ENCODE measurements at places on chromosomes 11 and 22.

DNA sequence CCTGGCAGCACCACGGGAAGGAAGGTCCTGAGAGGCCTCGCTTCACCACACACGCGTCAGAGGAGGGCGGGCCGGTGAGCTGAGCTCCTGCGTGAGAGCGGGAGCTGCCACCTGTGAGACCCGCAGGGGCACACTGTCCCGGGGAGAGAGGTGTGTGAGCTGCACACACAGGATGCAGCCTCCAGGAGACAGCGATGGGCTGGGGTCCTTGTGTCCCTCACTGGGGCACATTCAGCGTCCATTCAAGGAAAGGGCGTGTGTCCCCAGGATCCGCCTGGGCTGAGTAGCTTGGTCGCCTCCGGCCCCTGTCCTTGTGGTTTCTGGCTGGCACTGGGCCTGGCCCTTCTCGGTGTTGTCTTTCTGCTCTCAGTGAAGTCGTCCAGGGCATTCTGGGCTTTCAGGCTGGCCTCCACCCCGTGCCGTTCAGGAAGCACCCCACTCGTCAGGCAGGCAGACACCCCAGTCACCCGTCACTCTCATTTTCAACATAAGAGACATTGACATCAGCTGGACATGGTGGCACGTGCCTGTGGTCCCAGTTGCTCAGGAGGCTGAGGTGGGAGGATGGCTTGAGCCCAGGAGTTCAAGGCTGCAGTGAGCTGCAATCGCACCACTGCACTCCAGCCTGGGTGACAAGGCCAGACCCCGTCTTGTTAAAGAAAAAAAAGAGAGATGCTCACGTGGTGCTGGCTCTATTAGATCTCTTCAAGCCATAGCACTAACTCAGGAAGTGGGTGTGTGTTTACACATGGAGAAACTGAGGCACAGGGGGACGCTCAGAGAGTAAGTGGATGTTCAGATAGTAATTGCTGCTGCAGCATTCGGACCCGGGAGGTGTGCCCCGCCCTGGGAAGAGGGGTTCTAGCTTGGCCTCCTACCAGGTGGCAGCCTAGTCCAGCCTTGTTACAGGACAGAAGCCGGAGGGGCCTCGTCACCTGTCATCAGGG is 1081.6 kb downstream of the BRD1 start:
- no peak for DNase-seq

DNA sequence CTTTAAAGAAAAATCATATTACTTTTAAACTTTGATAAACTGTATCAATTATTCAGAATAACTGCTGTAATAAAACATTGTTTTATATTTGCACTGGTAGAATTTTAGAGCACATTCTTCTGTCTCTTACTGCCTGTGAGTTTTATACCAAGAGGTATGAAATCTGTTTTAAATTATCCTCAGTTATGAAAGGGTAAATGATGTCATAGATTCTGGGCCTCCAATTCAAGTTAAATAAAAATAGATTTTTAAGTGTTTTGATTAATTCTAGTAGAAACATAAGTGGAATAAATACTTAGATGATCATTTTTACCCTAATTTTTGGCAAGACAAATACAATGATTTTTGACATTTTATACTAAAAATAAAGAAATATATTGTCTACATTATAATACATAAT is 93.0 kb downstream of the GUCY1A2 start:
- no peak for DNase-seq

- DNase-seq: peak; percentile 33
Measured at GRCh38 chr11:35304386-35304775, 115.0 kb downstream of the SLC1A2 start.

GRCh38 chr22:39562839-39563489 is 7.6 kb upstream of the CACNA1I start:
- no peak for DNase-seq

GRCh38 chr11:14975252-14975587 is 3.1 kb upstream of the CALCA start:
- no peak for DNase-seq

GRCh38 chr11:2377511-2378443 is 667 bp downstream of the CD81 start:
- DNase-seq: peak; percentile 62

DNA sequence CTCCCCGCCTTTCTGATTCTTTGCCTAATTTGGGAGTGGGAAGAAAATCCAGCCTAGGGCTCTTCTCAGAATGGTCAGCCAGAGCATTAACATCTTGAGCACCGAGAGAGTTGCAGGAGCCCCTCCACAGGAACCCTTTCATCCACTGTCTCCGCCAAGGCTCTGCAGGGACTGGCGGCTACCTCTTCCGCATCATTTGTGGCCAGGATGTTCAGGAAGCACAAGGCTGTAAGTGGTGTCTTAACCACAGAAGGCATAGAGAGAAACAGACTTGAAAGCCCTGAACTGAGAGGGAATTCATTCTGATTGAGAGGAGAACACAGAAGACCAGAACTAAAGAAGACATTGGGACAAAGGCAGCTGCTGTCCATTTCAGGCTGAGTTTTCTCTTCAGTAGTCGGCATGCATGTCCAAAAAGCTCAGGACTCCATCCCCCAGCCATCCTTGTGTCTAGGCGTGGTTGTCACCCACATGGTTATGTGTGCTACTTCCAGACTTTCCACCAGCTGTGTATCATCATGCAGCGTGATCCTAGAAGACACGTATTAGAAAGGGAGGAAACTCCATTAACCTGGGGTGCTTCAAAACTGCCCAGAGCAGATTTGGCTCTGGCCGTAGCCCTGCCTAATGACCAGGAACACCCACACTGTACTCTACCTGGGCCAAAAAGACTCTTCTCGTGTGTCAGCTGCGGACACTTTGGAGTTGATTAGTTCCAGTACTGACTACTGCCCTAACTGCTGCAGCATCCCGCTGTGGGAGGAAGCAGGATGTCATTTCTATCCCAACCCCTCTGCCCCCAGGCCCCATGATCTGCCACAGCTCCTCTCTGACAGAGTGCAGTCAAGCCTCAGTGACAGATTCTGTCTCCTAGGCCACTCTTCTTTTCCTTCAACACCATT is 725.1 kb downstream of the NTM start:
- DNase-seq: no peak

DNA sequence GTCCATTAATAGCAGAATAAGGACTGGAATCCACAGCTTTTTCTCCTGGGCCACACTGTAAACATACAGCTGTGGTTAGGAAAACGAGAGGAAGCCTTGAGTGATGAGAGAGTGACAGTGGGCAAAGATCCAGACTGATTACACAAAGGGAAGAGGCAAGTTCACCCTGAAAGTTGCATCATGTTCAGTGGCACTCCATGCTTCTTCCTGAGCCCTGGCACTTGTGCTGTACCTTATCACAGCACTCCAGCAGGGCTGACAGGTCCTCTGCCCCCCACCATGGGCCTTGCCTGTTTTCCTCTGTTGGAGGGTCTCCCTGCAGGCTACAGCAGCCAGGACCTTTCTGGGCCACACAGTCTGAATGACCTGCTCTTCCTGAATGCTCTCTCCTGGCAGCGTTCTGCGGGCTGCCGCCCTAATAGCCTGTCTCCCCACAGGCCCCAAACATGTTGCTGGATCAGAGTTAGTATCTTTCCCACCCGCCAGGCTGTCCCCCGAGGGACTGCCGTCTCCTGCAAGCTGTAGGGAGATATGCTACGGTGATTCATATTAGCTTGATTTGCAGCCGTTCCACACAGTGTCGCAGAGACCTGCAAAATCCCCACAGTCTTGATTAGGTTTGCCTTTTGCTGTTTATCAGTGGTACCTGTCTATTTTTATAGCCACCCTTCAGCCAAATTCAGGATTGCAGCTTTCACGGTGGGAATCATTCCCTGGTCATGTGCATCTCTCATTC is 60.2 kb downstream of the NTM start:
- DNase-seq: no peak

GRCh38 chr11:10308201-10308954 is 3.5 kb downstream of the ADM start:
- DNase-seq: no peak

DNA sequence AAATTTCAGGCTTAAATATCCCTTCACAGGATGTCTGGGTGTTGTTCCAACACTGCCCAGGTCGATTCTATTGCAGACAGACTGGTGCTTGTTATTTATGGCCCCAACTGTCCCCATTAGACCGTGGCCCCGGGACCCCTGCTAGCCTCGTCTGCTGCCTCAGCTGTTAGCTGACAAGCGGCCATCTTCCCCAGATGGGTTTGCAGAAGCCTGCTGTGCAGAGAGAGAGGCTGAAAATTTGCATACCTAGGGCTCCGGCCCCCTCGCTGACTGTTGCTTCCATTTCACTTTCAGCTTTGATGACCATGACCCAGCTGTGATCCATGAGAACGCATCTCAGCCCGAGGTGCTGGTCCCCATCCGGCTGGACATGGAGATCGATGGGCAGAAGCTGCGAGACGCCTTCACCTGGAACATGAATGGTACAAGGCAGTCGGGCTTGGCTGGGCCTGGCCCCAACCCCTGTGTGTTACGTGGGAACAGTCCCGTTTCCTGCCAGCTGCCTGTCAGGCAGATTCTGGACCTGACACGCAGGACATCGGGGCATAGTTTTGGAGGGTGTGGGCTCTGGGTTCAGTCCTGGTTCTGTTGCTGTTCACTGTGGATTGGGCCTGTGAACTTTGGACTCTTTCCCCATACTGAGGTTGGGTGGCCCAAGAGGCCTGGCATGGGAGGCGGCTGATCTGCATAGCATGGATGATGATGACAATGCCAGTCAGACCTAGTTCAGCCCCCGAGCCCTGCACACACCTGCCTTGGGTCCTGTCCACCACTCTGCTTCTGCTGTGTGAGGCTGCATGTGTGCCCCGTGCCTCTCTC is 16.4 kb downstream of the SMARCB1 start:
- no peak for DNase-seq

DNA sequence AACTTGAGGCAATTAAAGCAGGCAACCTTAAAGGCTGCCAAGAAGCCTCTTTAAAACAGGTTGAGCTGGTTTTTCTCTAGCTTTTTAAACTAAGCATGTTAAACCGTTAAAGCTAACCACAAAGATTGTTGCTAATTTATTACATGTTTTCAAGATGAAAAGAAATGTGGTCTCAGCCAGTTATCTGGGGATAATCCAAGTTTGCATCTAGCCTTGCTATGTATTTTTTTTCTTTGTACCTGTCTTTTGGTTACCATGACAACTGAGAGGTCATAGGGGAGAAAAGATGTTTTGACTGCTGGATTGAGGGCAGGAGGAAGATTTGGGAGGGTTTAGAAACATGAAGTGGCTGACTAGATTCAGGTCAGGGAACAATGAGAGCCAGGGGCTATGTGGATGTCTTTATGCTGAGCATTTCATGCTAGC is 19.2 kb upstream of the PGM2L1 start:
- DNase-seq: no peak

DNA sequence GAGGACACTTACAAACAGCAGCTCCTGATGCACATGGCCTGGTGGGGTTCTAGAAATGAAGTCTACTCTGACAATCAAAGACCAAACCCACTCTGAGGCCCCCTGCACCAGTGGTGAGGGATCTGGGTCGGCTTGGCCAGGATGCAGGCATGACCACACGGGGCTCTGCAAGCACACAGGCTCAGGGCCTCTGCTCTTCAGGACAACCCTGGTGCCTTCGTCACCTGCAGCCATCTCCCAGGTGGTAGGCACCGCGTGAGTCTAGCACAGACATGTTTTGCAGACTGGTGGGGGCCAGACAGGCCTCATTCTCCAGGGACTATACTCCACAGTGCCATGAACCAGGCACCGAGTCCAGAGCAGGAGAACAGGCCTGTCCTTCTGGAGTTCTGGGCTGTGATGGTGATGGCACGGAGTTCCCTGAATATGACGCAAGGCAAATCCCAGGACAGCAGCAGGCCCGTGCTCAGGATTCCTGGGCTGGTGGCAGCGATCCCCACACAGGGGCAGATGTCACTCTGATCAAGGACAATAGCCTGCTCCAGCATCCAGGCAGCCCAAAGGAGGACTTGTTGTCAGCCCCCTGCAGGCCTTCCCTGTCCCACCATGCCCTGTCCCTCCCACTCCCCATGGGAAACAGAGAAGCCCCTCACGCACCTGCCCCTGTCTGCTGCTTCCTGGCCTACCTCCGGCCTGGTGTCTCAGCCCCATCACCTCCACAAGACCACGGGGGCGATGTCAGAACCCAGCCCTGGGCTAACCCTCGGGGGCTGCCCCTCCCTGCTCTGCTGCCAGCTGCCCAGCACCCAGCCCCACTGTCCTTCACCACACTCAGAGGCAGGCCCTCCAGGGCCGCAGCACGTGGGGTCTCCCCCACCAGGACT is 36.1 kb downstream of the GNB1L start:
- no peak for DNase-seq

GRCh38 chr11:66050581-66051231 is 1.5 kb upstream of the SF3B2 start:
- no peak for DNase-seq

GRCh38 chr11:111236383-111236782 is 9.1 kb upstream of the POU2AF2 start:
- DNase-seq: no peak

DNA sequence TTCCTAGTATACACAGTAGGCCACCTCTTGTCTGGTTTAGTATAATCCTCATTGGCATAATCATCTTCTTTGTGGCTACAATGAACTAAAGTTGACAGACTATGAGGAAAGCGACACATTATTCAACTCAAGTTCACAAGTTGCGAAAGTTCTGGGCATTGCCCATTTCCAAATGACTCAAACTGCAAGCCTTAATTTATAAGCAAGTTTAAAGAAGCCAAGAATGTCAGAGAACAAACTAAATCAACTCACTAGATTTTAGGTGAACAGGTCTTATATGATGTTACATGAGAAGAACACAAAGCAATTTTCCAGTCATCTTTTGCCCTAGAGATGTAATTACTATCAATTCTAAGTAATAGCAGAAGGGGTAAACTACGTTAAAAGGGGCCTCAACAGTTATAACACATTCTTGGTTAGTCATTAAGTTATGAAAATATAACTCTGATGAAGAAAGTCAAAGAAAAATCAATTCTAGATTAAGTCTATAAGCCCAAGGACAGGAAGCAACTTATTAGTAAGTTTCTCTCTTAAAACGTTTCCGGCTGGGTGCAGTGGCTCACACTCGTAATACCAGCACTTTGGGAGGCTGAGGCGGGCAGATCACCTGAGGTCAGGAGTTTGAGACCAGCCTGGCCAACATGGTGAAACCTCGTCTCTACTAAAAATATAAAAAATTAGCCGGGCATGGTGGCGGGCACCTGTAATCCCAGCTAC is 21.5 kb downstream of the PICALM start:
- DNase-seq: peak; percentile 12

GRCh38 chr22:43707648-43708047 is 104.5 kb downstream of the EFCAB6 start:
- DNase-seq: no peak

- peak; percentile 19 for DNase-seq
Measured at GRCh38 chr22:19679522-19680101, 34.7 kb upstream of the SEPTIN5 start.

- DNase-seq: no peak
Measured at GRCh38 chr11:113222241-113222640, 92.1 kb upstream of the TTC12 start.

- no peak for DNase-seq
Measured at GRCh38 chr11:108618529-108618928, 25.0 kb upstream of the EXPH5 start.

- no peak for DNase-seq
Measured at GRCh38 chr11:125105926-125106325, 5.5 kb downstream of the TMEM218 start.
